Dorsolateral prefrontal cortex (tissue), 122 donors: ENCODE measurements at places on chromosomes 1 and 21.
A peak's percentile ranks its signal among the peaks of the same experiment; 100 is the strongest.

DNA sequence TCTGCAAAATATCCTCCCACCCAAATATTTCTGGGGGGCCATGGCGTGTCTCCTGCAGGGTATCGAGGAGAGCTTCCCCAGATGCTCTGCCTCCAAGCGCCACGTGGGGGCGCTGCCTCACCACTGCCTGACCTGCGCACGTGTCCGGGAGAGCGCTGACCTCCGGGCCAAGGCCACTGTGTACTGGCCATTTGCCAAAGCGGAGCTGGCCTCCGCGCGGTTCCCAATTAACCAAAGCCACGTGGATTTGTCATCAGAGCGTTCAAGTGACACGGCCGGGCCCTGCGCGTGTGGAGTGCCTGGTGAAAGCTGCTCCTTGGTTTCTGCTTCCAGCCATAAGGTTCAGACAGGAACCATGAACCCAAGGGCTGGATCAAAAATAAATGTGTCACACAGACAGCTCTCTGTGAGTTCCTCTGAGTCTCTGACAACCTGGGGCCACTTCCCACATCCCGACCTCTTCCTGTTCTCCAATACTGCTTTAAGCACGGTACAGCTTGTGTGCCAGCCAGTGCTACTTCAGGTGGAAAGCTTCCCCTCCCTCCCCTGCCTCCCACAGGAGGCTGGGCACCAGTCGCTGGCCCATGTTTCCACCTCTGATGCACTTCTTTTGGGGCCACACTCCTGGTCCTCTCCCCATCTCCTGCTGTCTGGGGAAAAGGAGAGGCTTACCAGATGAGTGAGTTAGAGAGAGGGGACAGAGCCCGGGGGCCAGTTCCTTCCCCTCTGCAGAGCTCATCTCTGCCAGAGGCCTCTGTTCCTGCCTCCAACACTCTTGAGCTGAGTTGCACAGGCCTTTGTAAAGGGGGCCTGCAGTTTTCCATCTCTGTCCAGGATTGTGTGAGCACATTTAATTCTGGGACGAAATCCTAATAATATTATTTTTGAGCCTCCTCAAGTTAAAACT lies 26.1 kb downstream of the ZP4 start:
- peak; percentile 68 for DNase-seq

DNA sequence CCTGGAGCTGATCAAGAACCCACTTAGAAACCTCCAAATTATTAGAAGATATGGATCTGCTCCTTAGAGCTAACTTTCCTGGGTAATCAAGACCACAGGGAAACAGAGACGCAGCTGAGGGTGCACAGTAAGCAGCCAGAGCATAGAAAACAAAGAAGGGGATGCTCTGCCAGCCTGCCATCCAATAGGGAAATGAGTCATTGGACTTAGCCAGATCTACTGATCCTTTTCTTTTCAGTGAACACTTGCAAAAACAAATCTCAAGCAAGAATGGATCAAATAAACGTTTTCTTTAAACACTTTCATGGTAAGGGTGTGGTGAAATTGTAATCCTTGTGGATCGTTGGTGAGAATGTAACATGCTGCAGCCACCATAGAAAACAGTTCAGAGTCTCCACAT lies 474.0 kb downstream of the LTN1 start:
- DNase-seq: no peak

DNA sequence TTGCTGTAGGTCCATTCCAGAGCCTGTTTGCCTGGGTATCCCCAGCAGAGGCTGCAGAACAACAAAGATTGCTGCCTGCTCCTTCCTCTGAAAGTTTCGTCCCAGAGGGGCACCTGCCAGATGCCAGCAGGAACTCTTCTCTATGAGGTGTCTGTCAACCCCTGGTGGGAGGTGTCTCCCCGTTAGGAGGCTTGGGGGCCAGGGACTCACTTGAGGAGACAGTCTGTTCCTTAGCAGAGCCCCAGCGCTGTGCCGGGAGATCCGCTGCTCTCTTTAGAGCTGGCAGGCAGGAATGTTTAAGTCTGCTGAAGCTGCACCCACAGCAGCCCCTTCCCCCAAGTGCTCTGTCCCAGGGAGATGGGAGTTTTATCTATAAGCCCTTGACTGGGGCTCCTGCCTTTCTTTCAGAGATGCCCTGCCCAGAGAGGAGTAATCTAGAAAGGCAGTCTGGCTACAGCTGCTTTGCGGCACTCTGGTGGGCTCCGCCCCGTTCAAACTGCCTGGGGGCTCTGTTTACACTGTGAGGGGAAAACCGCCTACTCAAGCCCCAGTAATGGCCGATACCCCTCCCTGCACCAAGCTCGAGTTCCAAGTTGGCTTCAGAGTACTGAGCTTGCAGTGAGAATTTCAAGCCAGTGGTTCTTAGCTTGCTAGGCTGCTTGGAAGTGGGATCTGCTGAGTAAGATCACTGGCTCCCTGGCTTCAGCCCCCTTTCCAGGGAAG lies 8.7 kb upstream of the SLC25A24 start:
- no peak for DNase-seq

DNA sequence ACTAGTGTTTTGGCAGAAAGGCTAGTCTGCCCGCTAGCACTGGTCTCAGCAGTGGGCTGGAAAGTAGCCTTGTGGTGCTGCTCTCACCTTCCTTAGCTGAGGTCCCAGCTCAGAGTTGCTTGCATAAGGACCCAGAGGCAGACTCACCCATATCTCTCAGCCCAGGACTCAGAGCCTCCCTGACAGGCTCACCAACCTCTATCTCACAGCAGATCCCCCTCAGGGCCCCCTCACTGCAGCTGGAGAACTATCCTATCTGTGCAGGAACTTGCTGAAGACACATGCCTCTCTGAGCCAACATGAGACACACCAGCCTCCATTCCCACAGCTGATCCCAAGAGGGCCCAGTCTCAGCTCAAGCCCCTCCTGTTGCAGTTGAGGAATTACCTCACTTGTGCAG lies 82.6 kb downstream of the IARS2 start:
- DNase-seq: no peak

- DNase-seq: no peak
Measured at GRCh38 chr1:208272713-208273112, 28.5 kb upstream of the PLXNA2 start.

GRCh38 chr1:11273595-11274234 lies 717 bp downstream of the UBIAD1 start:
- no peak for DNase-seq

GRCh38 chr21:42471206-42471605 lies 24.8 kb downstream of the RSPH1 start:
- no peak for DNase-seq

GRCh38 chr1:212470059-212470458 lies 37.3 kb downstream of the NENF start:
- peak; percentile 85 for DNase-seq

- no peak for DNase-seq
Measured at GRCh38 chr1:78292361-78292760, 198.4 kb upstream of the PTGFR start.

GRCh38 chr1:192445839-192446489 lies 129.2 kb downstream of the RGS21 start:
- DNase-seq: no peak

DNA sequence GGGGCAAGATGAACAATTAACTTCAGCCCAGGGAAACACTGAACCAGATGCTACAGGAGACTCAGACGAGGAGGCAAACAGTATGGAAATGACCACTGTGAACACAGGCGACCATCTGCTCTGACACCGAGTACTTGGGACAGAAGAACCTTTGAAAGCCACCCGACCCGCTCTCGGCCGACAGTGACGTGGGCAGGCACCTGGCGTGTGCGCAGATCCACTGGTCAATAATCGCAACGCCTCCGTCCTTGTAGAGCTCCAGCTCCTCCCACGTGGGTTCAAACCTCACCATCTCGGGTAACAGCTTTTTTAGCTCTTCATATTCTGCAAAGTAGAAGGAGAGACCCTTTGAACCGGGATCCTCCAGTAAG lies 20.3 kb downstream of the POFUT2 start:
- peak; percentile 13 for DNase-seq

- DNase-seq: no peak
Measured at GRCh38 chr1:203612932-203613682, 13.5 kb upstream of the ATP2B4 start.

GRCh38 chr1:53505401-53505800 lies 46.2 kb downstream of the DMRTB1 start:
- DNase-seq: no peak

DNA sequence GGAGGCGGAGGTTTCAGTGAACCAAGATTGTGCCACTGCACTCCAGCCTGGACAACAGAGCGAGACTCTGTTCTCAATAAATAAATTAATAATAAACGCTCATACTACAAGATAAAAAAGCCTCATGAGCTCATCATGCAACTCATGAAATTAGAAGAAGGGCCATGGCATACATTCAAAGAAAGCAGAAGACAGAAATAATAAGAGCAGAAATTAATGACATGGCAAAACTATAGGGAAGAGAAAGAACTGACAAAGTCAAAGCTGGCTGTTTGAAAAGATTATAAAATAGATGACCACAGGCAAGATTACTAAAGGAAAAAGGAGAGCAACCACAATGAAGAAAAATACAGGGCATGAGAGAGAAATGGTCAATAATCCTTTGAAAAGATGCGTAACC lies 14.7 kb upstream of the FUCA1 start:
- DNase-seq: no peak

DNA sequence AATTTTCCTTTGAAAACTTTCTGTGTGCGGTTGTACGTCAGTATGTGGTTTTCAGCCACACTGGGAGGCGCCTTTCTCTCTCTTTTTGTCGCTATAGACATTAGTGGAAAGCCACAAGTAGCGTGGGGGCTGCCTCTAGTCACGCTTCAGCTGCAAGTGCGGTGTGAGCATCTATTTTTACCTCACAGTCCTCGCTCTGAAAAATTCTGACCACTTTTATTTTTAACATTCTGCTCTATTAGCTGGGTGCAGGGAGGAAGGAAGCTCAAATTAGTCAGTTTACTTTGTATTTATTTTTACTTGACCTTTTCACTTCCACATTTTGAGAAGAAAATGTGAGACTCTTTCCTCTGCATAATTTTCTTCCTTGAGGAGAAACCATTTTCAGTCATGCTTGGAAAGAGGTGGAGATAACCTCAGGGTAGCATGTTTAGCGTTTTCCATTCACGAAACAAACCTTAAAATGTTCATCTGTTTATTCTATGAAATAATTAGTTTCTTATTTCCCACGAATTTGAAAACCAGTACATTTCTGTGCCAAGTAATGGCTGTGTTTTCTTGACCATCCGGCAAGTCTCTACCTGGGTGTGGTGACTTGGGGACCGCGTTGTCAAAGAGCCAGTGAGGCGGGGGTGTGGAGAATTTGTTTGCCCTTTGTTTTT lies 35.6 kb downstream of the ADARB1 start:
- DNase-seq: peak; percentile 60

- no peak for DNase-seq
Measured at GRCh38 chr1:61124078-61124477, 41.7 kb downstream of the NFIA start.

- DNase-seq: no peak
Measured at GRCh38 chr1:197341626-197342025, 73.6 kb downstream of the CRB1 start.

GRCh38 chr1:209993061-209993830 lies 55.2 kb downstream of the SYT14 start:
- no peak for DNase-seq

GRCh38 chr1:58457023-58457635 lies 89.4 kb downstream of the OMA1 start:
- DNase-seq: no peak

DNA sequence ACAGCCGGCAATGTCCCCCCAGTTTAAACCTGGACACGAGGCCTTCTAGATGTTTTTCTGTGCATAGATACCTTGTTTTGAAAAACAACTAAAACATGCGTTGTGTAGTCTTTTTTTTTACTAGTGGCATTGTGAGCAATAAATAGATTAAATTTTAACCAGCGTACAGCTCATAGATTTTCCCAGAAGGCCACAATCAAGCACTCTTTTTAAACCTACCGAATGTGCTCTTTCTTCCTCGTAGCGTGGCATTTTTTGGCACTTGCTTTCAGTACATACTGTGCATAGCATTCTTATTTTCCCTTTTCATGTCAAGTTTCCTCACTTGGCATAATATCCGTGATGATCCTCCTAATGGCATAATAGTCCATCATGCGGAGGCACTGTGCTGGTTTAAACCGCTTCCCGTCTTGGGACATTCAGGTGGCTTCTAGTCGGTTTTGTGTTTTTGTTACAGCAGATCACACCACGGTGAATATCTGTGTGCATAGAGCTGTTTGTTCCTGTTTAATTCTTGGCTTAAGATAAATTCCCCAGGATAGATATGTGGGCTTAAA lies 95.3 kb downstream of the PDE9A start:
- no peak for DNase-seq

- no peak for DNase-seq
Measured at GRCh38 chr21:46431448-46431847, 27.2 kb upstream of the DIP2A start.
